Kidney capillary endothelial cell (primary cell): ENCODE measurements at places on chromosomes 12 and 14.

- DNase-seq, result no peak
Observed at GRCh38 chr14:72850360-72850759, 43.5 kb downstream of the DPF3 start.

GRCh38 chr12:123942238-123942653, 30.4 kb downstream of the CCDC92 start:
- DNase-seq, result no peak

GRCh38 chr12:2664721-2665577, 129.8 kb upstream of the FKBP4 start:
- DNase-seq, result no peak

- DNase-seq, result peak; percentile 3
Observed at GRCh38 chr12:54680374-54680773, 32.2 kb upstream of the DCD start.

- DNase-seq, result no peak
Observed at GRCh38 chr14:47541662-47542061, 133.7 kb downstream of the MDGA2 start.

- peak; percentile 3 for DNase-seq
Observed at GRCh38 chr14:53108292-53109104, 44.6 kb downstream of the DDHD1 start.

GRCh38 chr14:71554959-71555612, 377.1 kb upstream of the RGS6 start:
- no peak for DNase-seq

GRCh38 chr12:78121969-78122610, 291.4 kb downstream of the NAV3 start:
- no peak for DNase-seq

DNA sequence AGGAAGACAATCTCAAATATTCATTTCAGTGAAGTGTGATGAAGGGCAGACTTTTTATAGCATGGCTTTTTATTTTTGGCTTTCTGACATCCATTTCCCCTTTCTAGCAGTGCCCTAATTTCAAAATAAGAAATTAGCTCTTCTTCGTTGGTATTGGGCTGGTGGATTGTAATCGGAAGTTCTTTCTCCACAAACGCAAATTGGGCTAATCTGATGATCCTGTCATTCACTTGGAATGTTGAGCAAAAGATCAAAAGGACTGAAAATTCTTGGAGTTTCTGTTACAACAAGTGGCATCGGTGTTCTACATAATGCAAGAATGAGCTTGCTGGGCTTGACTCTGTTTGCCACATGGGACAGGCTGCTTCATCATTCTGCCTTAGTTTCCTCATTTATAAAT, 1182.8 kb downstream of the FLRT2 start:
- no peak for DNase-seq

GRCh38 chr12:22064968-22065367, 18.9 kb downstream of the CMAS start:
- DNase-seq, result no peak

DNA sequence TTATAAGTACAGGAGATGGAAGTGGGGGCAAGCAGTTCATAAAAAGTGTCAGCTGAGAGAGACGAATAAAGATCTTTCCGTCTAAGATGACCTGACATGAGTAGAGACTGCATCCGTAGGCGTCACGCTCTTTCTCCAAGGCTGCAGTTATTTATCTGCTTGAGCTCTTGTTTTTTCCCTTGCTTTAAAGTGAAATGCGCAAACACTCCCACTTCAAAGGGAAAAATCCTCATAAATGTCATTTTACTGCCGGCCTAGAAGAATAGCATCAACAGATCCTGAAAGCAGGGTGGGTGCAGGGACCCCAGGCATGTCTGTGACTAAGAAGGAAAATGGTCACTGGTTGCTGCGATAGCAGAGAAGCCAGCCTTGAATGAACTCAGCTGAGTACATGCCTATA, 647.4 kb downstream of the MED13L start:
- DNase-seq, result no peak

GRCh38 chr14:51479584-51480325, 172.0 kb upstream of the FRMD6 start:
- DNase-seq, result no peak

- DNase-seq, result no peak
Observed at GRCh38 chr14:104678346-104678745, 11.1 kb upstream of the INF2 start.

- peak; percentile 60 for DNase-seq
Observed at GRCh38 chr12:30806989-30807694, 52.4 kb upstream of the CAPRIN2 start.

GRCh38 chr14:98932431-98933325, 339.3 kb downstream of the BCL11B start:
- no peak for DNase-seq

DNA sequence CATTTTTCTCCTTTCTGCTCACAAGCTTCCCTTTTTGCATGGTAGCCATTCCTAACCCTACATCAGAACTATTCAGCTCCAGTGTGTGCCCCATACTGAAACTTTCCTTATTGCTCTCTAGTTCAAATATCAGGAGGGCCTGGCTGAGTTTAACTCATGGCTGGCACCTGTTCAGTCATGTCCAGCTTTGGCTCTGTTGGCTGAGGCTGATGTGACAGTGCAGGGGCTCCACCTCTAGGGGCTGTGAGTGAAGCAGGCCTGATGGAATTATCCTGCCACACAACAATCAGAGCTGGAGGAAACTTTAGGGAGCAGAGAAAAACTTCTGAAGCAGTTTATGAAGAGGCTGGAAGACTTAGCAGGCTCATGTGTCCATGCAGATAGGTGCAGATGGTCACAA, 8.5 kb downstream of the COQ6 start:
- DNase-seq, result no peak

DNA sequence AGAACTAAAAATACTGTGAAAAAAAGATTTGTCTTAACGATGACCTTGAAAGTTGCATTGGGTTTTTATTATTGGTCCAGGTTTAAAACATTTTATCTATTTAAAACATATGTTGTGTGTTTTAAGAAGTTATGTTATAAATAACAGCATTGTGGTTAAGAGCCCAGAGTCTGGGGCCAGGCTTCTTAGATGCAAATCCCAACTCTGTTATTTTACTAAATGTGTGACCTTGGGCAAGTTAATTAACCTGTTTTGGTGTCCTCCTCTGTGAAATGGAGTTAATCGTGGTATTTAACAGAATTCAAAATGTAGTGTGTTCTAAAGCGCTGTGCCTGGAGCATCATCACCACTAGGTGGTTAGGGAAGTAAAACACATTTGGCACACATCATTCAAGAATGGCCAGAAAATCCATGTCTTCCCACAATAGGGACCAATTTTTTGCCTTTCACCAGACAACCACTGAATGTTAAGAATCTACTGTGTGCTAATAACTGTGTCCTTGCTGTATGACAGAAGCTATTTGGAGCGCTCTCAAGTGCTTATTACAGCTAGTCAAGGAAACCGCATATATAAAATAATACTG, 133.3 kb downstream of the MON2 start:
- no peak for DNase-seq

GRCh38 chr14:89476354-89476896, 59.4 kb upstream of the FOXN3 start:
- DNase-seq, result no peak

DNA sequence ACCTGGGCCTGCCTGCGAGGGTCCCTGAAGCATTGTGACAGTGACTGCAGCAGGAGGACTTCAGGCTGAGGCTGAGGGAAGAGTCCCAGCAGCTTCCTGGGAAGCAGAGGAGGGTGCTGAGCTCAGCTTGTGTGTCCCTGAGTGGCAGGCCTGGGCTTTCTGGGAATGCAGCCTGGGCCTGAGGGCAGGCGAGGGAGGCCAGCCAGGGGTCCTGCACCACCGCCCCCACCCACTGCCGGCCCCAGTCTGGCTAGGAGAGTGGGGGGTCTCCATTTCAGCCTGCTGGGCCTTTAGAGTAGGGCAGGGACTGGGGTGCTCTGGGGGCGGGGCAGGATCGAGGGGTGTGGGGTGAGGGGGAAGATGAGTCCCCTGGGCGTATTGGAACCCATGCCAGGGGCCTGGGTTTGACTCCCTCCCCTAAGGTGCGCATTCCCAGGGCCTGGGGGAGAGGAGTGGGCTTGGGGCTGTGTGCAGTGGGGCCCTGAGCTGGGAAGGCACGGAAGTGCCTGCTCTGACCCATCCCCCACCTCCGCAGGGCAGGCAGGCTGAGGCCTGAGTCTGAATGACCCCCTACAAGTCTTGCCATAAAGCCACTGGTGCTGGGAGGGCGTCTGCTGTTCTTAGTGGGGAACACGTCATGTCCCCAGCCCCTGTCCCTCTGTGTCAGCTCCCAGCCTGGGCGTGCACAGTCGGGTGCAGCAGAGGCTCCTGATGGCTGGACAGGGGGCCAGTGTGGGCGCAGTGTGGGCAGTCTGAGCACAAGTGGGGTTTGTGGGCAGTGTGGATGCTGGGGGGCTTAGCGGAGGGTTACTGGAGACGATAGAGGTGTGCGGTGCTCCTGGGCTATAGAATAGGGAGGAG, 46.4 kb downstream of the KRT80 start:
- DNase-seq, result no peak

- DNase-seq, result no peak
Observed at GRCh38 chr14:50095895-50096294, 20.5 kb downstream of the VCPKMT start.

DNA sequence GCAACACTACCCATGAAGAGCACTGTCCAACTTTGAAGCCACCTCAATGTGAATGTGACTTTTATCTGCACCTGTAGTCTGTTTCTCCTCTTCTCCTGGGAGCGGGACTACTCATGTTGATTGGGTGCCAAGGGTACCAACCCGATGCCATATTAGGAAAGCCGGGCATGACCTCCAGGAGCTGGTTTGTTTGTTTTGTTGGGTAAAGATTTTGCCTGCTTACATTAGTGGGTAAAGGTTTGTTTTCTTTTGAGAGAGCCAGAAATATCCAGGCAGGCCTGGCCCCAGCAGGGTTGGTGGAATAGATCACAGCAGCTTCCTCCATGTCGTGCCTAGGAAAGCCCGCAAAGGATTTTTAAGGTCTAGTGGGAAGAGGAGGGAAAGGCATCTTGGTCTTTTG, 19.7 kb upstream of the ITPK1 start:
- no peak for DNase-seq

DNA sequence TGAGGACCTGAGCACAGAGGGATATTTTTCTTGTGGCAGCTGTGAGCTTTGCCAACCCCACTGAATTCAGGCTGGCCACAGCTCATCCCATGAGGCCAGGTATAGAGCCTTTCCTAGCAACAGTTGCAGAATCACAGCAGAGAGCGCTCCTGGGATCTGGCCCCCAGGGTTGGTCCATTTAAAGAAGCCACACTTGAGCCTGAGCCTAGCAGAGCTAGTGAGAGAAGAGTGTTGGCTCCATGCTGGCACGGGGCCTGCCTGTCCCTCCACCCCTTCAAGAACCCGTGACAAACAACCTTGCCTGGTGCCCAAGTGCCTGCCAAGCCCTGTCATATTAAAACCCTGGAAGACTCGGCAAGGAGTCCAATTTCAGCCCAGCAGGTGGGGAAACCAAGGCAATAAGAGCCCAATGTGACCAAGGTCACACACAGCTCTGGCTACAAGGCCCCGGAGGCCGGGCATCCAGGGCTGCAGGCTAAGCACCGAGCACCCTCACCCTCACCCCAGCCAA, 91.6 kb downstream of the LRRC74A start:
- no peak for DNase-seq

GRCh38 chr12:118773956-118774723, 207.2 kb upstream of the SRRM4 start:
- no peak for DNase-seq

DNA sequence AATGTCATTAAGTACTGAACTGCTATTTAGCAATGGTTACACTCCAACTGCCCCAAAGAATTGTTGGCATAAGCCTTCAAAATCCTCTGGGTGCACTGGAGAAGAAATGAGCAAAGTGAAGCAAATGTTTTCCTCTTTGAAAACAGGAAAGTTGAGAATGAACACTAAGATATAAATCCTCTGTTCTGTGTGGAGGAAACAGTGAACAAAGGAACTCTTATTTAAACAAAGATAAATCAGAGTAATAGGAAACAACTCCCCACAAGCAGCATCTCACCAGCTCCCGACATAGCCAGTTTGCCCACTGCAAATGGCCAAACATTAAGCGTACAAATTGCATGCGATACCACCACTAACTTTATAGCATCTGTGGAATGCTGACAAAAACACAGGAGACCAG, 54.0 kb downstream of the BCAT1 start:
- no peak for DNase-seq

- DNase-seq, result no peak
Observed at GRCh38 chr12:69497308-69498026, 27.3 kb downstream of the FRS2 start.

GRCh38 chr14:30559638-30560091, 707 bp downstream of the G2E3 start:
- DNase-seq, result peak; percentile 32

DNA sequence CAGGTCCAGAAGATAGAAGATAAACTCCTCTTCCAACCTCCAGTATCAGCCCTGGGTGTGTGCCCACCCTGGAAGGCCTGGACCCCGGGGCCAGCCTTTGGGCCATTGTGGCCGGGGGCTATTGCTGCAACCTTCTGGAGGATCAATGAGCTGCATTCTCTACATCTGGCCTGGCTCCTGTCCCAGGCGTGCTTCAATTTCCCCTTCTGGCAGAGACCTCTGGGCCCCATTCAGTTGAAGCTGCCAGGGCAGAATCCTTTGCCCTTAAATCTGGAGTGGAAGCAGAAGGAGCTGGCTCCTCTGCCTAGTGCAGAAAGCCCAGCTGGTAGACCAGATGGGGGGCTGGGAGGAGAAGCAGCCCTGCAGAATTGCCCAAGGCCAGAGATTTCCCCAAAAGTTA, 10.0 kb downstream of the NYNRIN start:
- no peak for DNase-seq

DNA sequence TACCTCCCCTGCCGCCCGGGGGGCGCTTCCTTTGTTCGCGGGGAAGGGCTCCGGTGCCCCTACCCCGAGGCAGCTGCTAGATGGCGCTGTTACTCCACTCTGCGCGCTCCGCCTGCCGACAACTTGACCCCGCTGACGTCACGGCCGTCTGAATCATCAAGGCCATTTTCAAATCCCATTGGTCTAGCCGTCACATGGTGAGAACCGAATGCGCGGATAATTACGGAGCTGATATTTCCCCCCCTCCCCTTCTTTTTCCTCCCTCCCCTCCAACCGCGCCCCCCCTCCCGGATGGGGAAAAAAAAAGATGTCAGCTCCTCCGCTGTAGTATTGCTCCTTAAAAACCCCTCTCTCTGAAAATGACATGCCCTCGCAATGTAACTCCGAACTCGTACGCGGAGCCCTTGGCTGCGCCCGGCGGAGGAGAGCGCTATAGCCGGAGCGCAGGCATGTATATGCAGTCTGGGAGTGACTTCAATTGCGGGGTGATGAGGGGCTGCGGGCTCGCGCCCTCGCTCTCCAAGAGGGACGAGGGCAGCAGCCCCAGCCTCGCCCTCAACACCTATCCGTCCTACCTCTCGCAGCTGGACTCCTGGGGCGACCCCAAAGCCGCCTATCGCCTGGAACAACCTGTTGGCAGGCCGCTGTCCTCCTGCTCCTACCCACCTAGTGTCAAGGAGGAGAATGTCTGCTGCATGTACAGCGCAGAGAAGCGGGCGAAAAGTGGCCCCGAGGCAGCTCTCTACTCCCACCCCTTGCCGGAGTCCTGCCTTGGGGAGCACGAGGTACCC, at the start of gene HOXC10:
Gene HOXC10 (plus strand): TSS at position 246 of the 791 bp plus-strand sequence. CDS start 114 bp downstream, at position 360.
- peak; percentile 86 for DNase-seq

DNA sequence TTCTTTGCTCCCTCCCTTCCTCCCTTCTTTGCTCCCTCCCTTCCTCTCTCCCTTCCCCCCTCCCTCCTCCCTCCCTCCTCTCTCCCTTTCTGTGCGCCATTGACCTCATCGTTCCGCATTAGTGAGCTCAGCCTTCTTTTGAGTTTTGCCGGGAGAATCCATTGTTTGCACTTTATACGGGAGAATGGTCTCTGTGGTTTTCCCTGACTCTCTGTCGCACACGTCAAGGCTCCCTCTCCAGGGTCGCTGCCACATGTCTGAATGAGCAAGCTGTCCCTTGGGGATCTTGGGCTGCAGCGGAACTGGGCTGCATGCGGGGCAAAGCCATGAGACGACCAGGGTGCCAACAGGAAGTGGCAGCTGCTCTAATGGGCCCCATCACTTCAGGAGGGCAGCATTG, 118.5 kb downstream of the GLT1D1 start:
- DNase-seq, result no peak
